Hypothalamus (tissue), 51 donors: ENCODE measurements at places on chromosomes 11 and 22.

DNA sequence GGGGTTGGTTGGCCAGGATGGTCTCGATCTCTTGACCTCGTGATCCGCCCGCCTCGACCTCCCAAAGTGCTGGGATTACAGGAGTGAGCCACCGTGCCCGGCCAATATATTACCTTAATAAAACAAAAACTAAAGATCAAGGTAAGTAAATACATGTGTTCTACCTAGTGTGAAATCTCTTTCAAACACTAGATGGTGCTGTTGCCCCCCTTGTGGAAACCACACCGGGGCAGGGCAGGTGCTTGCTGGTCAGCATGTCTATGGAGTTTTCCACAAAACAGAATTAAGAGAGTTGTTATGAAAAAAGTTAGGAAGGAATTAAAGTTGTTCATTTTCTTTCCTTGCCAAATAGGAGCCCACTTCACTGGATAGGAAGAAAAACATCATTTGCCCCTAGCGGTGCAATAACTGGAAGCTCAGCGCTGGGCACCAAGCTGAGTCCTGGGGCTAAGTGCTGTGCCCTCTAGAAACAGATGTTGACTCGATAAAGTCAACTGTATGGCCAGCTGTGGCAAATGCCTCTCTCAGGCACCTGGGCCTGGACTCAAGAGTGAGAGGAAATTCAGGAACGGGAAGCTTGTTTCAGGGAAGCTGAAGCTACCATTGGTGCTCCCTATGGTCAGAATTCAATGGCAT, 6.3 kb upstream of the KCNJ5 start:
- DNase-seq = peak; percentile 34

DNA sequence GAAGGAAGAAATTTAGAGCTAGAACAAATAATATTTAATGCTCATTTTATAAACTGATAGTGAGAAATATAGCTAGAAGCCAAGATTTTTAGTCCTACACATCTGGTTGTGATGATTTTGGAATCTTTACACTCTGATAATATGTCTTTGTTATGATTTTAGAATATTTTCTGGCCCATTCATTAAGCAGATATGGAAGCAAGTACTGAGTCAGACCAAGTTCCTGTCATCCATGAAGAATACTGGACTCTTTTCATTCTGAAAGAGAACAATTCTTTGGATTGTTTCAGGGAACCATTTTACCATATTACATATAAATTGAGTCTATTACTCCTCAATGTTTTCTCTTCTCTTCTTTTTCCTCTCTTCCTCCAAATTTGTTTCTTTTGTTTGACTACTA, 227.4 kb downstream of the TMEM135 start:
- no peak for DNase-seq

DNA sequence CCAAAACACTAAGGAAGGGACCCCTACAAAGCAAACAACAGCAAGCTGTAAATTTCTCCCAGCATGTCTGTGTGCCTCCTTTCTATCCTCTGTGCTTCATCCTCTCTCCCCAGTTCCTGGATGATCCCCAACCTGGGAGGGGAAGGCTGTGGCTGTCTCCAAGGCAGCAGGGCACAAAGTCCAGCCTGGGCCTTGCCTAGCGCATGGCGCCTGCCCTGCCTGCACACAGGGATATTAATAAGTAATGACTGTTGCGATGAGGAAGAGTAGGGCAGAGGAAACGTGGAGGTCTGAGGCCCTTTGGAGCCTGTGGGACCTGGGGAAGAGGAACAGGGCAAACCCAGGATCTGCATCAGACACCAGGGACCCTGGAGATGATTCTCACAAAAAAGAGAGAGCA, 2.0 kb downstream of the USH1C start:
- DNase-seq = no peak

- no peak for DNase-seq
Observed at GRCh38 chr11:23398052-23398451, 537.8 kb upstream of the CCDC179 start.

DNA sequence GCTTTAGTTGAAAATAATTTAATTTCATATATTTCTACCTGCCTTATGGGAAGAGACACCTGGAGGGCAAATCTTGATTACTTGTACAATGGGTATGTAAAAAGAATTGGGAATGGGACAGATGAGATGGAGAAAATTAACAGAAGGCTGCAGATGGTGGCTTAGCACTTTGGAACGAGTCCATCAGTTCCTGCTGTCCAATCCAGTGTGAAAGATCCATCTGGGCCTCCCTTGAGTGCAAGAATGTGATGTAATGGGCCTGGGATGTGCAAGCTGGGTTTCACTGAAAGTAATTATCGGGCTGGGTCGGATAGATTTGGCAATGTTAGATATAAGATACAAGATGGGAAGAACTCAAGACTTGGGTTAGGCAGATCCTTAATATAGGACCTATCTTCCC, 42.0 kb downstream of the CECR2 start:
- no peak for DNase-seq

GRCh38 chr22:38736257-38736570, 19.6 kb downstream of the SUN2 start:
- DNase-seq = no peak

- no peak for DNase-seq
Observed at GRCh38 chr11:72238040-72238450, 5.9 kb downstream of the PHOX2A start.

GRCh38 chr11:23212807-23213206, 352.5 kb upstream of the CCDC179 start:
- DNase-seq = no peak

- DNase-seq = no peak
Observed at GRCh38 chr11:114845766-114846415, 167.6 kb downstream of the NXPE2 start.

DNA sequence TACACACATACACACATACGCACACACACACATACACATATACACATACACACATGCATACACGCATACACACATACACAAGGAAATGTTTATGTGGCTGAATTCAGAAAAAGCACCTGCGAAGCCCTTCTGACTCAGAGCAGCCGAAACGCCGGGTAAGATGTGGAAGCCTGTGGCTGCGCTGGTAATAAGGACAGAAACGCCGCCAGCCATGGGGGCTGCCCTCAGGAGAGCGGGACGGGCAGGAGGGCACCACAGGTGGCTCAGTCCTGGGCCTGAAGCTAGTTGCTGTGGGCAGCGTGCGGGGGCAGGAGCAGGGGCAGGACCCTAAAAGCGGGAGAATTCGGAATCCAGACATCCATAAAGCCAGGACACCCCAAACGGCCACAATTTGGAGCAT, 378.3 kb downstream of the BRD1 start:
- DNase-seq = no peak

GRCh38 chr22:48071305-48071704, 1308.9 kb downstream of the TBC1D22A start:
- no peak for DNase-seq

GRCh38 chr11:33790040-33790439, 15.7 kb upstream of the FBXO3 start:
- DNase-seq = no peak

GRCh38 chr11:9073466-9074225, 17.8 kb downstream of the SCUBE2 start:
- no peak for DNase-seq

DNA sequence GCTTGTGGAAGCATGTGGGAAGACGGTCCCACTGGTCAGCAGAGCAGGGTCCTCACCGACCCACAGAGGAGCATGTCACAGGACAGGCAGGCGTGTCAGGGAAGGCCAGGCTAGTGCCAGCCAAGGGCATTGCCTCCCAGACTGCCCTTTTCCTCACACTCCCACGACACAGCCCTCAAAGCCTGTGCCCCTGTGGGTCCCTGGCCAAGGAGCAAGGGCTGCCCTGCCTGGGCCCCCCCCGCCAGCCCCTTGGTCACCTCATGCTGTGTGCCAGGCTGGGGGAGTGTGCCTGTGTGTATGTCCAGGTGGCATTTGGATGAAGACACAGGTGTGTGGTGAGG, 74.7 kb downstream of the MED15 start:
- no peak for DNase-seq

- no peak for DNase-seq
Observed at GRCh38 chr11:72954860-72955259, 140.6 kb downstream of the ATG16L2 start.

- no peak for DNase-seq
Observed at GRCh38 chr22:36117053-36117554, 43.5 kb downstream of the APOL3 start.

DNA sequence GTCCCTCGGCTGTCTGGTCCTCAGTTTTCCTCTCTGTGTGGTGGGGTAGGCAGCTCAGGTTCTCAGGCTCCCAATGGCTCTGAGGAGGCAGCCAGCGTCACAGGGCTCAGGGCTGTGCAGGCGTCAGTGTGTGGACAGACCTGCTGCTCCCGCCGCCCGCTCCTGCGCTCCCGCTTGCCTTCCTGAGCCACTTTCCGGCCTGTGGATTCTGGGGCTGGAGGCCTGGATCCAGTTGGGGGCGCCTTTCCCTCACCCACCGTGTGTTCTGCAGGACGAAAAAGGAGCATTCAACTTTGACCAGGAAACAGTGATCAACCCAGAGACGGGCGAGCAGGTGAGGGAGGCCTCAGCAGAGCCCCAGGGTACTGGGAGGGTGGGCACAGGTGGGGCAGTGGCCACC, 14.7 kb downstream of the DPP3 start:
- DNase-seq = no peak

DNA sequence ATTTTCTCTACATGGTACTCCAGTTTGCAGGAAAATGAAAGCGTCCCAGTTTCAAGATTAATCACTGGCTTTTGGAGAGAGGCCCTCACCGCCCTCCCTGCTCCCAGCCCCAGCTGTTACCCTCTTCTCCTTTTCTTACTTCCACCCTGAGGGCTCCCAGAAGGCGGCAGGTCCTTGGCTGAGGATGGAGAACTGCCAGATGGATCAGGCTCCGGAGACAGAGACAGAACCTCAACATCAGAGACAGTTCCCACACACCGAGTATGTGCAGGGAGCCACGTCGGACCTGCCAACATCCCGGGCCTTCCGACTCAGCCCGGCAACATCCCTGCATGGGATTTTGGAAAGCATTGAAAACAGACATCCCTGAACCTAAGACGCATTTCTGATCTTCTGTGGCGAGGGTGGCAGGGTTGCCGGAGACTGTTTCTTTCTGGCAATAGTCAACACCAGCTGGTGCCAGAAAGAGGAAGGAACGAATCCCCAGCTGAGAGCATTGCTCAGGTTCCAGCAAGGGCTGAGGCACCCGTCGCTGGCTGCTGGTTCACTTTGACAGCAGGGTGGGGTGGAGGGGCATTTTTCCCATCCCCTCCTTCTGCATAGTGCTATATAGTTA, 467.1 kb downstream of the MIAT start:
- DNase-seq = no peak

DNA sequence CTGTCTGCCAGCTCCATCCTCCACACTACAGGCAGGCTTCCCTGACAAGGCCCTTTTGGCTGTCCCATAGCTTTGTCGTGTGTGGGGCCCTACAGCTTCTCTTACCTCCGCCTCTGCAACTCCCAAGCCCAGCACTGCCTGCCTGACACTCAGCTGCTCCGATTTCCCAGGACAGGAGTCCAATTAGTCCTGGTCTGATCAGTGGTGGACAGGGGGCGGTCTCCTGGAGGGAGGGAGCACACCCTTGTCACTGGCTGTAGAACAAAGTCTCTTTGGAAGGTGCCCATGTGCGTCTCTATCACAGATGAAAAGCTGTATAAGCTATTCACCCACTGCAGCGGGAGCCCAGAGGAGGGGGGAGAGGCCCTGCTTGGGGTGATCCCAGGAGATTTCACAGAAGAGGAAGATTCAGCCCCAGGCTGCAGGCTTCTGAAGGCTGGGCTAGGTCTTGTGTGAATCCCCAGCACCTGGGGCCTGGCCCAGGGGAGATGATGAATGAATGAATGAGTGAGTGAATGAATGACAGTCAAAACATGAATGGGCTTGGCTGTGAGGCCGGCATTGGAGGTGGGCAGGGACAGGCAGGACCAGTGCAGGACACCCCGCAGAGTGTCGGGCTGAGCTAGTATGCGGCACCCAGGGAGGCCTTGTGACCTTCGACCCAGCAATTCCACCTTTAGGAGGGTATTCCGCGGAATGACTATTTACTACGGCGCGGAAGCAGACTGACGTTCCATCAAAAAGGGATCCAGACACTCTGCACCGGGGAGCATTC, 142.4 kb downstream of the CACNA1I start:
- no peak for DNase-seq

DNA sequence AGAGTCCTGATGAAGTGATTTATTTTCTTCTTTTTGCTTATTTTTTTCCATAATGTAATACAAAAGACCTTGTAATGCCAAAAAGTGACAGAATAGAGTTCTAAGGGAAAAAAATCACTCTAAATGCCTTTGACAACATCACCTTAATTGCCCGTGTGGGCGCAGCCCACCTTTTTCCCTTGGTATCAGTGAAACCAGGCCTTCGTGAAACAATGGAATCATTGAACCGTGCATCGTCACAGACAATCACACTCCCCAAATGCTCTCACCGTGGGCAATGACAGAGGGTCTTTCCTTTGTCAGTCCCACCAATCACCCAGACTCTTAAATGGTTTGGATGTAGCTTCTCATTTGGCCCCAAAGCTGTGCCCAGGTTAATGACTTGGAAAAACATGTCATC, 9.6 kb upstream of the SLC6A5 start:
- no peak for DNase-seq

- DNase-seq = no peak
Observed at GRCh38 chr11:121716060-121716459, 263.3 kb upstream of the SORL1-AS1 start.
